ENCODE measurements at places on chromosomes 13 and 19.

GRCh38 chr13:33872005-33872351 is 54.0 kb downstream of the RFC3 start:
- DNase-seq, result no peak

GRCh38 chr19:47110521-47111005 is 3.0 kb downstream of the ZC3H4 start:
- DNase-seq, result no peak

DNA sequence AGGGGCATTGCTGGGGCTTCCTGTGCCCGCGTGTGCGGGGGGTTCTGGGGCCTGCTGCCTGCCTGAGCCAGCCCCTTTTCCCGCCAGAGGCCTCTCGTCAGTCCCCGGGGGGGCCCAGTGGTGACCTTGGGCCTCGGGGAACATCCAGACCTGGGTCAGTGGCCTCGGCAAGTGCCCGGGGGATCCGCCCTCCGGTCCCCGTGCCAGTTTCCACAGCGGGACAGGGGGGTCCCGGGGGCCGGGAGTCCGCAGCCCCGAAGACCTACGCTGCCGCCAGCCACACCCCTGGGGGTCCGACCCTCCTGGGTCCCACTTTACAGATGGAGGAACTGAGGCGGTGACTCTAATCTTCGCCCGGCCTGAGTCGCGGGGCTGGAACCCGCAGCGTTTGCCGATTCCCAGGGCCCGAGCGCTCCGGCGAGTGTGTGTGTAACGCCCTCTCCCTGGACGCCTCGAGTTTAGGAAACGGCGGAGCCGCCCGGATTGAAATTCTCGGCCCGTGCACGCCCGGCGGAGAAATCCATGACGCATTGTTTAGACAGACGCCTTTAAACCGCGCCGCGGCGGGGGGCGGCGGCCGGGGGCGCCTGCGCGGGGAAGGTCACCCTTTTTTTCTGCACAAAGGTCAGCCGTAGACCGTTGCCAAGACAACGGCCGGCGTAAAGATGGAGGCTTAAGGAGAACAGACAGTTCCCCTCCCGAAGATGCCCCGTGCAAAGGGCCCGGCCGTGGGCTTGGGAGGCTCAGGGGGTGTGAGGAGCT is 39.3 kb downstream of the EFNA2 start:
- DNase-seq, result peak; percentile 75

- DNase-seq, result no peak
These were observed 29.1 kb downstream of the ZNF787 start for GRCh38 chr19:56091751-56092546.

DNA sequence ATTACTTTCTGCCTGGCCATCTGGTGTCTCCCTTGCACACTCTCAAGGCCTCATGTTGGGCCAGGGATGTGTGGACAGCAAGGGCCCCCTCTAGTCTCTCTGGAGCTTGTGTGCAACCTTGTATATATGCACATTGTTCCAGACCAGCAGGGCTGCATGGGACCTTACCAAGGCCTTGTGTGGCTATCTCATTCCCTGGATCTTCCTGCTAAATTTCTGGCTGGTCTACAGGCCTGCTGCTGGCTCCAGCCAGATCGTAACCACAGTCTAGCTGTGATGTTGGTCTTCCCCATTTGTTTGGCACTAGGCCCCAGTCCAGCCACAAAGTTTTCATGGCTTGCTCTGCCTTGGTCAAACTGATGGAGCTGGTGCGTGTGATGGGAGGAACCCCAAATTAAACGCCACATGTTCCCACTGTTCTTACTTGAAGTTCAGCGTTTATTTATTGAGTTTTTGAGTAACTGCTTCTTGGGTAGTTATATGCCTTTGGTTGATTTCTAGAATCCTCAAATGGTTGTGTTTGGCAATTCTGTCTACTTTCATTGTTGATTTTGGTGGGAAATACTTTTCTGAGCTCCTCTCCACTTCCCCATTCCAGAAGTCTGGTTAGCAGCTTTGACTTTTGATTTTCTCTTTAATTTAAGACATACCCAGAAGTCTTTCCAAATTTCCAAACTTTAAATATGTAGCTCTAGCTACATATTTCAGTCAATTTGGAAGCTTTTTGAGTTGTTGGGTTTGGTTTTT is 56.4 kb downstream of the SIPA1L3 start:
- DNase-seq, result no peak

- DNase-seq, result no peak
These were observed 122.1 kb downstream of the COG6 start for GRCh38 chr13:39777527-39778061.

GRCh38 chr19:48123907-48124651 is 13.5 kb upstream of the PLA2G4C start:
- no peak for DNase-seq

- DNase-seq, result no peak
These were observed 42.0 kb upstream of the NFIC start for GRCh38 chr19:3324405-3324856.

- no peak for DNase-seq
These were observed 397.8 kb upstream of the HTR2A start for GRCh38 chr13:47294691-47295090.

- peak; percentile 35 for DNase-seq
These were observed 3.3 kb downstream of the DOT1L start for GRCh38 chr19:2166741-2167738.

DNA sequence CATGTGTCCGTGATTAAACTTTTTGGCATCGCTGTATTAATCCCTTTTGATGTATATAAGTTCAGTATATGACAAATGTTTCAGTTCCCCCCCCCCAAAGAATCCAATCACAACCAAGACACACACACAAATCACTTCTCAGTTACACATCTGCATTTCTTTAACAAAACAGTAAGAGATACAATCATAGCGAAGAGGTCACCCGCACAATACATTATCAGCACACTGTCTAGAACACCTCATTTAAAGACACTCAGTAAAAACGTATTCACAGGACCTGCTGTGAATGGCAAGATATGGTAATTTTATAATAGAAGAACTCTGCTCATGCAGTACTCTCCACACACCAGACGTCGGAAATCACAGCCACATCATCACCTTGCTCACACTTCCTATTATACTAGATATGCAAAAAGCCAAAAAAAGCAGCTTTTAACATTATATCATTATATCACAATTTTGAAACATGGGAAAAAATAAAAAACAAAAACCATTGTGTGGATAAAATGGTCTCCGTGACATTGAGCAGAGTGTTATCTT is 71.4 kb upstream of the XPO4 start:
- DNase-seq, result no peak

DNA sequence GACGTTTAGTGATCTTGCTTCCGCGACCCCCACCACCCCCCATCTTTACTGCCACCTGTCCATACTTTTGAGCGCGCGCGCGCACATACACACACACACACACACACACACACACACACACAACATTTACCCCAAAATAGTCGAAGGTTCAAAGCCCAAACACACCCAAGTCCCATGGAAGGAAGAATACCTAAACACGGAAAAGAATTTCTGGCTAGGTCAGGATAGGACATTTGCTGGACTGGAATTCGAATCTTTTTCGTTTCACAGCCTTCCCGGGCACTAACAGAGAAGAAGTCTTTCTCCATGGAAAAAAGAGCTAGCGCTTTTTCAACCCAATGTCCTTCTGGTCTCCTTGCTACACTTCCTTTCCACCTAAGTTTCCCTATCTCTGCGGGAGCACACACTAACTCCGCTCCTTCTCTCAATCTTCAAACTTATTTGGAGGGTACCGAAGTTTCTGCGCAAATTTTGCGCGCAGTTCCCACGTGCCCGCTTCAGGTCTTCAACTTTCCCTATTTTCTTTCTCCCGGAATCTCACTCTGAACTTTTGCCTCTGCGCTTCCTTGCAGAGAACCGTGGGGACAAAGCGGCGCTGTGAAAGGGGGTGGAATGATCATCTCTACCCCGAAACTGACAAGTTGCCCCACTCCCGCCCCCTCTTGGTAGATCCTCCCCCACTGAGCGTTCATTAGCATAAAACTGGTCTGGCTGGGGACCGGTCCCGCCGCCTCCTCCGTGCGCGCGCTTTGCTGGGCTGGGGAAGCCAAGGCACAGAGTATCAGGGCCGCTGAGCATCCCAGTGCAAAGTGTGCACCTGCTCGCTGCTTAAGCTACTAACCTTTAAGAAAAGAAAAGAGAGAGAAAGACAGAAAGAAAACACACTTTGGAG is 2.7 kb downstream of the DACH1 start:
- DNase-seq, result no peak

- DNase-seq, result no peak
These were observed 112.9 kb downstream of the TUBA3C start for GRCh38 chr13:19068691-19069090.

GRCh38 chr19:44151491-44151890 is 10.1 kb downstream of the ZNF234 start:
- DNase-seq, result no peak

DNA sequence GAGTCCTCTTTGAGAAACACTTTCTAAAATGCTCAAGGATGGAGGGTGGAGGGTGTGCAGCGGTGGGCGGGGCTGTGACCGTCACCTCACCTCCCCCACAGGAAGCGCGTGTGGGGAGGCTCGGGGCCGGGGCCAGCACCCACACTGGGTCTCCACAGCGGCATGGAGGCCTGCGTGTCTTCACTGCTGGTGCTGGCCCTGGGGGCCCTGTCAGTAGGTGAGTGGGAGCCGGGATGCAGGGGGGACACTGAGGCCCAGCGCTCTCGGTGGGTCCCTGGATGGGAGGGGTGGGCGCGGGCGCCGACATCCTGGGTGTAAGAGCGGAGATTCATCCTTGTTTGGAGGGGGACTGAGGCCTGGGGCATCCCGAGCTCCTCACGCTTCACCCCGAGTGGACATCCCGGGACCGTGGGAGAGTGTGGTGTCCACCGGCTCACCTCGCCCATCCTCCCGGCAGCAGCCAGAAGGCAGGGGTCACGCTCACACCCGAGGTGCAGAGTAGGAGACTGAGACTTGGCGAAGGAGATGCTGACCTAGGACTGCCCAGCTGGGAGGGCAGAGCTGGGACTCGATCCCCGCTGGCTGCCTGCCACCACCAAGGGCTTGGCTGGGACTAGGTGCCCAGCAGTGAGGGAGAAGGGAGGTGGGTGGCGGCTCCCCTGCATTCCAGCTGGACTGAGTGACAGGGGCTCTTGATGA is at the start of gene GZMM:
Gene GZMM, plus strand, starts transcription at position 144 of the 699 bp plus-strand sequence. Its CDS starts 19 bp downstream, at position 163.
- DNase-seq, result no peak

DNA sequence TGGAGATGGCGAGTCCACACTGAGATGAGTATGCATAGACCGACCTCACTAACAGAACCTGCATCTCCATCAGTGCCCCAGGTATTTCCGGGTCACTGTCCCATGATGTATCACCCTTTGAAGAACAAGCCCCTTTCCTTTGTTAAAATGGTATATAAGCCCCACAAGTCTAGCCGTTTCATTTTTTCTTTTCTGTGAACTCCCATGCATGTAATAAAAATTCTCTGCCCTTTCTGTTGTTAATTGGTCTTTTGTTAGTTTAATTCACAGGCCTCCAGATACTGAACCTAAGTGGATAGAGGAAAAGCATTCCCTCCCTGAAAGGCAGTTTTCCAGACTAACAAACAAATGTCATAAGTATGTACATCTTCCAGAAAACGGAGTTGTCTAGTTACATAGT is 15.0 kb upstream of the CD177 start:
- no peak for DNase-seq

DNA sequence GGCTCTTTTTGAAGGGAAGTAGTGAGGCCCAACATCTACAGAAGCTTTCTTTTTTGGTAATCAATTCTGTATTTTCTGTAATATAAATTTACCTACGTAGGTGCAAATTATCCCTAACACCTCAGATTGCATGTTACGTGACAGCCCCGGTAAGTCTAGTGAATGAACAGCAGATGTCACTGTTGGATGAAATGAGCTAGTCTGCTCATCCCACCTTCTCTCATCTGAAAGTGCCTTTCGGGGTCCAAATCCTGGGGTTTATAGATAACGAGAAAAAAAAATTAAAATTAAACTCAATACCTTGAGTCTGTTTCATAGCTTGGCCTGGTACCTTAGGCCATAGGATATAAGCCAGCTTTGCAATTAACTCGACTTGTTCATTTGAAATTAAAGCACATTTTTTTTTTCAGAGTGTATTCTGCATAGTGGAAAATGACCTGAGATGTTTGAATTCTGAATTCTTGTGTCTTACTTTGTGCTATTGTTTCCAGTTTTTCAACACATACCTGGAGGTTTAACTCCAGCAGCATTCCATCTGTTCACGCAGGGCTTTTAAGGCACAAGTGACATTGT is 548.2 kb downstream of the GPC5 start:
- DNase-seq, result no peak

DNA sequence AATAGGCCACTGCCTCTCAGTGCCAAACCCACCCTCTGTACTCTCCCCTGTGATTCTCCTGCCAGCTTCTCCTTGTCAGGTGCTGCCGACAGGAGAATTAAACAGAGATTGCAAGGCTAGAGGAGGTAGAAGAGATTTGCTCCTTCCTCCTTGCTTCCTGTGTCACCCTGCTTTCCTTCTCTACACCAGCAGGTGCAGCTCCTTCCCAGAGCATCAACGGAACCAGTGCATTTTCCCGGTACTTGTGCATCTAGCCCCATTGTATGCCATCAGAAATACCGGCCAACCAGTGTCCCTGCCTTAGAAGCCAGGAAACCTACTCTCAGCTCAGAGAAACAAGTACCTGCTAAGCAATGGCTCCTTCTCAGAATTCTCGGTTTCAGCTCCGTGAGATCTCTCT is 253.2 kb downstream of the SUCLA2 start:
- no peak for DNase-seq

DNA sequence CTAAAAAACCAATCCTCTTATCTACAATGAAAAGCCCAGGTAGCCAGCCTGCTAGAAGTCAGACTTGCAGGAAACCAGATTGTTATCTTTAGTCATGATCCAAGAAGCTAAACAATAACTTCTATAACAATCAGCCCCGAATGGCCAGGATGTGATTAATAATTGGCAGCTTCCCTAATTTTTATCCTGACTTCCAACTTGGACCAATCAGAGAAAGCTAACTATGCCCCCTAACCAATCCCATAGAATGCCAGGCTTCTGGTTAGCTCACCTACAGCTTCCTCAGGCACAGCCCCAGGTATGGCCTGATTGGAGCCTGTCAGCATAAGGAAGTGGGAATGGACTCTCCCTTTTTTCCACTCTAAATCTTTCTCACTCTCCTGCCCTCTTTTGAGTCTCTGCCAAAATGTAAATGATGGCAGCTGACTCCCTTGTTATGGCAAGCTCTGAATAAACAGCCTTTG is 394.9 kb downstream of the DLEU7 start:
- DNase-seq, result no peak

- no peak for DNase-seq
These were observed 63.8 kb upstream of the LDLR start for GRCh38 chr19:11025445-11025844.

DNA sequence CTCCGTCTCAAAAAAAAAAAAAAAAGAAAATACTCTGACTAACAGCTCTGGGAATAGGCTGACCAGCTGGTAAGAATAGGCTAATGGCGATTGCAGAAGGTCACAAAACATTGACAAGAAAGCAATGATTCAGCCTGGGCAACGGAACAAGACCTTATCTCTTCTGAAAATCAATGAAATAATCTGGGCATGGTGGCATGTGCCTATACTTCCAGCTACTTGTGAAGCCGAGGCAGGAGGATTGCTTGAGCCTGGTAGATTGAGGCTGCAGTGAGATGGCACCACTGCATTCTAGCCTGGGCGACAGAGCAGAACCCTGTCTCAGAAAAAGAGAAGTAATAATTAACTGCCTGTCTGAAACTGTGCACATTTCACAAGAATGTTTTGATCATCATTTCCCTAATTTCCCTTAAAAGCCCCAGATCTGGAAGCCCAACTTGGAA is 18.8 kb upstream of the MTRF1 start:
- no peak for DNase-seq
